Activated CD8-positive, alpha-beta T cell treated with anti-CD3 and anti-CD28 coated beads, Interleukin-2, amount 10 ng/mL, durations not matched to agents 7 days and 5 days (primary cell): ENCODE measurements at places on chromosomes 13 and 19. TPM values are rescaled to one million over a fixed set of nuclear protein-coding genes. Genes with fewer than 3 reads are reported as not detected.

DNA sequence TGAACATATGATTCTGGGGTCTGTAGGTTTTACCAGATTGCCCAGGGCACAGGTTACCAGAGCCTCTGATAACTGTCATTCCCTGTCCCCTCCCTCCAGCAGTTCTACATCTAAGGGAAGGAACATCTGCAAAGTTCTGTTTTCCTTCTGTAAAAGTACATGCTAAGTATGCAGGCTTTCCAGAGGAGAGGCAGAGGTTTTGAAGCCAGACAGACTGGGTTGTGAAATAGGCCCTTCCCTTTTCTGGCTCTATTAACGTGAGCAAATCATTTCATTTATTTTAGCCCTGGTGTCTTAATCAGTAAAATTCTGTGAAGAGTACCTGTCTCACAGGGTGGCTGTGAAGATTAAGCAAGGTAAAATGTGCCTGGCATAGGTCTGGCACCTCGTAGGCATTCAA, 66.1 kb upstream of the C1QTNF9 start:
- no peaks in the 10 kb centered on the region for H3K27me3 ChIP-seq
- H3K36me3 ChIP-seq, result peaks cover 2% of the 10 kb centered on the region
- no peak for DNase-seq
- H3K4me3 ChIP-seq, result no peak overlapping the region
- peaks cover 5% of the 10 kb centered on the region for H3K4me1 ChIP-seq

CDC42EP5 gene
- total RNA-seq, result not detected

OR7A5 gene
- total RNA-seq, result not detected

DNA sequence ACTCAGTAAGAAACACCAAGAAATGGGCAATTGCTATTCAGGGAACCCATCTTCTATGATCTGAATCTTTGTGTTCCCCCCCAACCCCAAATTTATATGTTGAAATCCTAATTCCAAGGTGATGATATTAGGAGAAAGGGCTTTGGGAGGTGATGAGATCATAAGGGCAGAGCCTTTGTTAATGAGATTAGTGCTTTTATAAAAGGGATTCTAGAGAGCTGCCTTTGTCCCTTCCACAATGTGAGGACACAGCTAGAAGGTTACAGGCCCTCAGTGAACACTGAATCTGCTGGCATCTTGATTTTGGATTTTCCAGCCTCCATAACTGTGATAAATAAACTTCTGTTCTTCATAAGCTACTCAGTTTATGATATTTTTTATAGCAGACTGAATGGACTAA, 376.0 kb downstream of the DIAPH3 start:
- H3K27ac ChIP-seq, result no peak overlapping the region
- H3K36me3 ChIP-seq, result no peaks in the 10 kb centered on the region
- H3K27me3 ChIP-seq, result no peaks in the 10 kb centered on the region

GRCh38 chr19:38381138-38381537, 6.7 kb downstream of the GGN start:
- H3K4me3 ChIP-seq, result no peak overlapping the region
- no peaks in the 10 kb centered on the region for H3K27me3 ChIP-seq
- peaks cover 46% of the 10 kb centered on the region for H3K36me3 ChIP-seq
- DNase-seq, result no peak

GRCh38 chr19:23385404-23385803, 9.9 kb downstream of the ZNF91 start:
- H3K36me3 ChIP-seq, result peaks cover 89% of the 10 kb centered on the region
- H3K27me3 ChIP-seq, result no peaks in the 10 kb centered on the region
- H3K27ac ChIP-seq, result no peak overlapping the region
- peaks cover 4% of the 10 kb centered on the region for H3K4me1 ChIP-seq
- H3K4me3 ChIP-seq, result no peak overlapping the region

ZNF763 gene
- 2.0 TPM for total RNA-seq

- H3K27ac ChIP-seq, result peak overlapping the region; percentile 7
- H3K4me3 ChIP-seq, result no peak overlapping the region
- no peaks in the 10 kb centered on the region for H3K27me3 ChIP-seq
Measured at GRCh38 chr13:27573265-27573664, 47.1 kb downstream of the LNX2 start.

ZNF345 gene
- 4.9 TPM for total RNA-seq

SIGLEC8 gene
- total RNA-seq, result not detected

PSG11 gene
- total RNA-seq, result not detected

GRCh38 chr13:108407495-108407894, 138.0 kb downstream of the TNFSF13B start:
- no peaks in the 10 kb centered on the region for H3K27me3 ChIP-seq
- H3K4me3 ChIP-seq, result no peak overlapping the region
- DNase-seq, result no peak
- no peaks in the 10 kb centered on the region for H3K36me3 ChIP-seq
- H3K4me1 ChIP-seq, result peaks cover 9% of the 10 kb centered on the region

- H3K27ac ChIP-seq, result no peak overlapping the region
- H3K4me1 ChIP-seq, result no peaks in the 10 kb centered on the region
- no peaks in the 10 kb centered on the region for H3K27me3 ChIP-seq
- no peak for DNase-seq
Measured at GRCh38 chr13:83450591-83450990, 431.7 kb downstream of the SLITRK1 start.

GRCh38 chr19:55258476-55258827, 365 bp downstream of the PPP6R1 start:
- H3K4me3 ChIP-seq, result peak overlapping the region; percentile 81
- peaks cover 31% of the 10 kb centered on the region for H3K4me1 ChIP-seq
- H3K27me3 ChIP-seq, result no peaks in the 10 kb centered on the region
- H3K27ac ChIP-seq, result no peak overlapping the region

- H3K4me1 ChIP-seq, result no peaks in the 10 kb centered on the region
- H3K4me3 ChIP-seq, result no peak overlapping the region
- H3K36me3 ChIP-seq, result no peaks in the 10 kb centered on the region
- no peak for DNase-seq
- H3K27me3 ChIP-seq, result no peaks in the 10 kb centered on the region
Measured at GRCh38 chr19:44664976-44665375, 6.3 kb upstream of the CEACAM19 start.

DNA sequence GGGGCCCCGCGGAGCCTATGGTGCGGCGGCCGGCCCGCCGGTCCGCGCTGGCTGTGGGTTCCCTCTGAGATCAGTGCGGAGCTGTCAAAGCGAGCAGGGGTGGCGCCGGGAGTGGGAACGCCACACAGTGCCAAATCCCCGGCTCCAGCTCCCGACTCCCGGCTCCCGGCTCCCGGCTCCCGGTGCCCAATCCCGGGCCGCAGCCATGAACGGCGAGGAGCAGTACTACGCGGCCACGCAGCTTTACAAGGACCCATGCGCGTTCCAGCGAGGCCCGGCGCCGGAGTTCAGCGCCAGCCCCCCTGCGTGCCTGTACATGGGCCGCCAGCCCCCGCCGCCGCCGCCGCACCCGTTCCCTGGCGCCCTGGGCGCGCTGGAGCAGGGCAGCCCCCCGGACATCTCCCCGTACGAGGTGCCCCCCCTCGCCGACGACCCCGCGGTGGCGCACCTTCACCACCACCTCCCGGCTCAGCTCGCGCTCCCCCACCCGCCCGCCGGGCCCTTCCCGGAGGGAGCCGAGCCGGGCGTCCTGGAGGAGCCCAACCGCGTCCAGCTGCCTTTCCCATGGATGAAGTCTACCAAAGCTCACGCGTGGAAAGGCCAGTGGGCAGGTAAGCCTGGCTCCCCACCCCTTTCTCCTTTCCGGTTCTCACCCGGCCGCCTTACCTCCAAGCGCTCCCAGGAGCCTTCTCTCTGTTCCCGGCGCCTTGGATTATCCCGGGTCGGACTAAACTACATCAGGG, at the start of gene PDX1:
TSS of gene PDX1 (plus strand) at position 67 of the 743 bp plus-strand sequence. CDS start at position 206, 139 bp downstream.
- no peak for DNase-seq
- peak within 1 kb of the TSS; percentile 63 for H3K4me3 ChIP-seq
- H3K36me3 ChIP-seq, result peaks cover 2% of the 10 kb centered on the region
- peaks cover 22% of the 10 kb centered on the region for H3K4me1 ChIP-seq

DNA sequence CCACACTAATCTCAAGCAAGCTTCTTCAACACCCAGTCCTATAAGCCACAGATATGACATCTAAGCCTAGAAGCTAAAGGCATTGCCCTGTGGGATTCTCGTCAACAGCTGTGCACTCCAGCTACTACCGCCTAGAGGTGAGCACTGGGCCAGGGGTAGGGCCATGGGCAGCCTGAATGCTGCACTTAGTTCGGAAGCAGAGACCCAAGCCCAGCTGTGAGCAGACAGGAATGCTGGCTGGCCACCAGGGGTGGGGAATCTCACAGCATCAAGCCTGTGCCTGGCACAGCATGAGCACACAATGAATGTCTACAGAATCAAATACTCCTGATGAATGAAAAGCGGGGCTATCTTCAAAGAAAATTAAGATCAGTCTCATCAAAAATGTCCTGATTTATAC, 167.5 kb upstream of the UBL3 start:
- H3K4me1 ChIP-seq, result no peaks in the 10 kb centered on the region
- H3K4me3 ChIP-seq, result no peak overlapping the region
- no peaks in the 10 kb centered on the region for H3K36me3 ChIP-seq
- no peak overlapping the region for H3K27ac ChIP-seq
- no peak for DNase-seq
- peaks cover 8% of the 10 kb centered on the region for H3K27me3 ChIP-seq

DNA sequence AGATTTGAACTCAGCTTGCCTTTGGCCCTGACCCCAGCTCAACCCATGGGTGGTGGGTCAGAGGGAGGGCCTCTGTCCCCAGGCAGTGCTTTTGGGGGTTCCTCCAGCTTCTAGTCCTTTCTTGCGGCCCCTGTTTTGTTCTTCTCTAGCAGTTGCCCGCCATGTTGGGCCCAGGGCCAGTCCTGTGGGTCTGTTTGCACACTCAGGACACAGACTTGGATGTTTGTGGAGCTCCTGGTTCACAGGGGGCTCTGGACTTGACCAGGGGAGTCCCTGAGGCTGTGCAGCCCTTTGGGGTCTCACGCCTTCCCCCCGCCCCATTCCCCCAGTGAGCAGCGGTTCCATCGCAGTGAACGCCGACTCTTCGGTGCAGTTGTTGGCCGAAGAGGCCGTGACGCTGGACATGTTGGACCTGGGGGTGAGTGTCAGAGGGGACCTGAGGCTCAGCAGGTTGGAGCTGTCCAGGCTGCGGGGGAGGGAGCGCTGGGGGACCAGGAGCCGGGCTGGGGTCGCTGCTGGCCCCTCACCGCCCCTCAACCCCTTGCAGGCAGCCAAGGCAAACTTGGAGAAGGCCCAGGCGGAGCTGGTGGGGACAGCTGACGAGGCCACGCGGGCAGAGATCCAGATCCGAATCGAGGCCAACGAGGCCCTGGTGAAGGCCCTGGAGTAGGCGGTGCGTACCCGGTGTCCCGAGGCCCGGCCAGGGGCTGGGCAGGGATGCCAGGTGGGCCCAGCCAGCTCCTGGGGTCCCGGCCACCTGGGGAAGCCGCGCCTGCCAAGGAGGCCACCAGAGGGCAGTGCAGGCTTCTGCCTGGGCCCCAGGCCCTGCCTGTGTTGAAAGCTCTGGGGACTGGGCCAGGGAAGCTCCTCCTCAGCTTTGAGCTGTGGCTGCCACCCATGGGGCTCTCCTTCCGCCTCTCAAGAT, 2.5 kb downstream of the ATP5F1D start:
- peaks cover 32% of the 10 kb centered on the region for H3K4me1 ChIP-seq
- peak overlapping the region; percentile 88 for H3K4me3 ChIP-seq
- peak; percentile 90 for DNase-seq

DNA sequence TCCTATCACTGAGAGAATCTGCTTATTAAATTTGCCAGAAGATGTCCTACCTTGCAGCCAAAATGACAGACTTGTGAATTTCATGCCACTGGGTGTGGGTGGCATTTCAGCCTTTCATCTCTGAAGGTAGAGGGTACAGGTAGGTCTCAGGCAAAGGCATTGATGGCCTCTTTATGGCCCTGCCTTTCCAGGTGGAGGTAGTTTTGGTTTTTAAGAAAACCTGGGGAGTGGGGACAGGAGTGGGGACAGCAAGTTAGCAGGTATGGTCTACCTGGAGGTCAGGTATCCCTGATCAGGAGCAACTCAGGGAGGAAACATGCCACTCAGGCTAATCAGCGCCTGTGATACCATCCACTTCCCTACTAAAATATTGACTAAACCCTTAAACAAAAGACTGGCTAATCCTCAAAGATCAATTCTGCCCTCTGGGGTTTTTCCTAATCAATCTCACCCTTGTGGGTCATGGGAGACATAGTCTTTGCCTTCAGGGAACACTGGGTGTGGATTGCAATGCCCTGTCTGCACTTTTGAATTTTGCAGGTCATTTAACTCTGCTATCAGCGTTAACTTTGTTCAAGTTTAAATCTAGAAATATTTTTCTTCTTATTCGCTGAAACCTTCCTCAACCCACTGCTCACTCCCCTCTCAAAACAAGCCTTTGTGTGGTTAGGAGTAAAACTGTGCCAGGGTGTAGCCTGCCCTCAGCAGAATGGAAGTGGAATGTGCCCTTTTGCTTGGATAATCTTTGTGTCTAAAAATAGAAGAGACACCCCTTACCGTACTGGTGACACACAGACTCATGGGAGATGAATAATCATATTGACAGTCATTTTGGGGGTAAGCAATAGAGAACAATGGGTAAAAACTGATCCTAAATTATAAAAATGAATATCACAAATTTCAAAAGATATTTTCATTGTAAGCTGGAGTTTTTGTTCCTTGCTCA, 233.7 kb downstream of the COG6 start:
- peaks cover 2% of the 10 kb centered on the region for H3K36me3 ChIP-seq
- no peak overlapping the region for H3K4me3 ChIP-seq
- H3K4me1 ChIP-seq, result peaks cover 27% of the 10 kb centered on the region
- DNase-seq, result no peak

DNA sequence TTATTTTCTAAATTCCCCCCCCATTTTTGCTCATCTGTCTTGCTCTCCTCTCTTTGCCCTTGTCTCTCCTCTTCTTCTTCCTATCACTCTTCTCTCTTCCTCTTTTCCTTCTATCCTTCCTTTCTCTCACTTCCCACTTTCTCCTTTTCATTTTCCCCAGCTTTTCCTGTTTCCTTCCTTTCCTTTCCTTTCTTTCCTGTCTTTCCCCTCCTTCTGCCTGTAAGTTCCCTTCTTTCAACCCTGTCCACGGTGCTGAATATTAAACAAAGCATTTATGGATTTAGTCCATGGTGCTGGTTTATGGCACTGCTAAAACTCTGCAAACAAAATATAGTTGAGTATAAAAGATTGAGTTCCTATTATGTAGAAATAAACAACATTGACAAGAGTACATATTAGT, 27.6 kb downstream of the SCEL start:
- H3K4me3 ChIP-seq, result no peak overlapping the region
- no peaks in the 10 kb centered on the region for H3K36me3 ChIP-seq
- H3K4me1 ChIP-seq, result peaks cover 8% of the 10 kb centered on the region
- no peak for DNase-seq
- peaks cover 7% of the 10 kb centered on the region for H3K27me3 ChIP-seq
- no peak overlapping the region for H3K27ac ChIP-seq

BCKDHA gene
- total RNA-seq, result 24.5 TPM

DACT3 gene
- total RNA-seq, result 0.42 TPM

GRCh38 chr19:49746206-49746958, 16.7 kb downstream of the TSKS start:
- no peak overlapping the region for H3K27ac ChIP-seq
- H3K4me1 ChIP-seq, result peaks cover 2% of the 10 kb centered on the region
- peak; percentile 52 for DNase-seq
- H3K4me3 ChIP-seq, result no peak overlapping the region
